Kasumi-1 (cell line): ENCODE measurements at places on chromosomes 6 and 20.

DNA sequence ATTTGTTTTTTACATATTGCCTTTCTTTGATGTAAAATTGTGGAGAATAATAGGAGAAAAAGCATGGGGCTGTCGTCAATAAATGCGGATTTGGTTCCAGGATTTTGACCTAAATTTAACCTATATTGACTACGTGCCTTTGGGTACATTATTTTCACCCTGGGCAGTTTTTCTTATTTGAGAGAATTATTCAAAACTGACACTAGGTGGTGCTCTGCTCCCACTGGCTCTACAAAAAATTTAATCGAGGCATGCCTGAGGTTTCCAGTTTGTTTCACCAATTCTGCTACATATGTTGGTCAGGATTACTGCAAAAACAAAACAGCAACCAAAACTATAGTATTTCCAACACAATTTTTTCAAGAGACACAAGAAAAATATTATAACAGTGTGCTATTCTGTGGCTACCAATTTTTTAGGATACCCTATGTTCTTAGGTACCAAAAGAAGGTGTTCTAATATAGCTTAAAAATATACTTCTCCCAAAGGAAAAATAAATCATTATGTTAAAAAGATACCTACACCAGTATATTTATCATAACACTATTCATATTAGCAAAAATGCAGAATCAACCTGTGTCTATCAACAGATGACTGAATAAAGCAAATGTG is 48.6 kb upstream of the FABP7 start:
- peak; percentile 52 for DNase-seq

DNA sequence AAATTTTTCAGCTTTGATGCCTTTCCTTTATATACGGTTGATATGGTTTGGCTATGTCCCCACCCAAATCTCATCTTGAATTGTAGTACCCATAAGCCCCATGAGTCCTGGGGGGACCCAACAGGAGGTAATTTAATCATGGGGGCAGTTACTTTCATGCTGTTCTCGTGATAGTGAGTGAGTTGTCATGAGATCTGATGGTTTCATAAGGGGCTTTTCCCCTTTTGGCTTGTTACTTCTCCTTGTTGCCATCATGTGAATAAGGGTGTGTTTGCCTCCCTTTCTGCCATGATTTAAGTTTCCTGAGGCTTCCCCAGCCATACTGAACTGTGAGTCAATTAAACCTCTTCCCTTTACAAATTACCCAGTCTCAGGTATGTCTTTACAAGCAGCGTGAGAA is 66.8 kb downstream of the ARHGAP18 start:
- DNase-seq, result no peak

DNA sequence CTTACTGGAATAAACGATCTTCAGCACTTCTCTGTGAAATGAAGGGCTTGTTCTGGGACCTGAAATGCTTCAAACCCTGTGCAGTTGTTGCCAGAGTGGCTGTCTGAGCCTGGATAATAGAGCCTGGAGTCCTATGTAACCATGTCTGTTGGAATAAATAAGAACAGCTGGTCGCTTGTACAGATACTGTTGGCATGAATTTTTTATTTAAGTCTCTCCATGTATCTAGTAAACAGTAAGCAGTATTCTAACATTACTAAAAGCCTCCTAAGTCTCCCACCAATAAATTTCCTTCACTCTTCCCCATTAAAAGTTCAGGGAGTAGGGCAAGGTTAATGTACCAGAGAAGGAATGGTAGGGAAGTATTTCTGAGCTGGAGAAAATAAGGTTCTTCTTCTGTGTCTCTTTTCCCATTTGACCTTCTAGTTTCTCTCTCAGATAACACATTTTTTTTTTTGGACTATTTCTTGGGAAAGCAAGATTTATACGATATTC is 227.5 kb downstream of the PRL start:
- no peak for DNase-seq

- peak; percentile 80 for DNase-seq
These were observed 557 bp upstream of the DYNLRB1 start for GRCh38 chr20:34515484-34516246.

DNA sequence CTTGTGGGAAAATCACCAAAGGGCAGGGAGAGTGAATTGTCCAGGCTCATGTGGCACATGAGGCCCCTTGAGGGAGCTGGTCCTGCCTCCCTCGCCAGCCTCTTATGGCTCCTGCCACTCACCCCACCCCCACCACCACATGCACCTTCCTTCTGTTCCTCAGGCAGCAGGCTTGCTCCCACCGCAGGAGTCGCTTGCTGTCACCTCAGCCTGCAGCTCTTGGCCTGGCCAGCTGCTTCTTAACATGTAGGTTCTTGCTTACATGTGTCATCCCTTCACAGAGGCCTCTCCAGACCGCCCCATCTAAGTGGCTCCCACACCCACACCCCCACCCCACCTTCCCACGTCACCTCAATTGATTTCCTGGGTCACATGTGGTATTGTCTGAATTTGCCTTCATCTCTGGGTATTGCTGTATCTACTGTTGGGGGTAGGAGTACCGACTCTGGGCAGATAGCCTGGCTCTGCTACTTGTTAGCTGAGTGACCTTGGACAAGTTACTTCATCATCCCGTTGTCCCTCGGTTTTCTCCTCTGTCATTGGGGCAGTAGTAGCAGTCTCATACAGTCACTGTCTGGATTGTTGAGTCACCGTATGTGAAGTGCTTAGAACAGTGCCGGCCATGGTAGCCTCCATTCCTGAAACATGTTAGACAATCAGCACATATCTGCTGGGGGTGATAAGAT is 41.7 kb downstream of the SLC9A8 start:
- DNase-seq, result no peak

DNA sequence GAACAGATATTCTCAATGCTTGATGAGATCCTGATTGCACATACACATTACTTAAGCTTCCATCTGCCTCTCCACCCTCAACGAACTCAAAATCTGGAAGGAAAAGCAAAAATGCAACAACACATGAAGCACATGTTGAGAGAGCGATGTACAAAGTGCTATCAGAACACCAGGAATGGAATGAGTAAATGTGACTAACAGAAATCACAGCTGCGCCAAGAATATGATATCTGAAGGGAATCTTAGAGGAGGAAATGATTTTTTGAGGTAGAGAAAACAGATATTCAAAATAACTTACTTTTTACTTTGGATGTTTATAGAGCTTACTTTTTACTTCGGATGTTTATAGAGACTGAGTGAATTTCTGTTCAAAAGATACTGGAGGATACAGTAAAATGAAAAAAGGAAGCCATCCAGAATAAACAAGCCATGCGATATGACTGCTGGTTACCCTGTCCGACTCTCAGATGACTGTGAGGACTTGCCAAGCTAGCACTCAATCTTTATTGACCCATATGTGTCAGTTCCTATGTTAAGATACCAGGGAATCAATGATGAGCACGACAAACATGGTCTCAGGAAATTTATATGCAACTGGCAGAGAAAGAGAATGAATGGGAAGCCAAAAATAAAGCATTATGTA is 102.0 kb downstream of the SMLR1 start:
- no peak for DNase-seq

GRCh38 chr6:40543776-40544175 is 43.4 kb downstream of the LRFN2 start:
- DNase-seq, result no peak
